ENCODE measurements at places on chromosomes 7 and 10.

GRCh38 chr10:104589871-104590270 is 51.2 kb upstream of the SORCS3 start:
- no peak for ATAC-seq

DNA sequence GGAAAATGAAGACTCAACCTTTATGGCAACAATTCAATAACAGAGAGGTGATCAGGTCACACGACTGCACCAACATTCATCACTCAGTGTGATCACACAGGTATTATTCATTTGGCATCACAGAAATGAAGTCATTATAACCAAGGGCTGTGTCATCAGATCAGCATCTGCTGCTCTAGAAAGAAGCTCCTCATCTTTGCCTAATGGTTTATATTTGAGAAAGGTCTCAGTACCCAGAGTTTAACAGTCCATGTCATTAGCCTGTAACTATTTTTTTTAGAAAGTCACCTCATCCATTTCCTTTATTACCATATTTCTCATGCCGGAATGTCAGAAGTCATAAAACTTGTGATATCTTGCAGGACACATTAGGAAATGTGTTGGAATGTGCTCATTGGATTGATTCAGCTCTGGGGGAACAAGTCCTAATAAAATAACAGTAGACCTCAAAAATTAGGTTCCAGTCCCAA is 45.1 kb upstream of the PRKG1 start:
- ATAC-seq, result no peak

GRCh38 chr10:101297901-101298486 is 56.0 kb upstream of the BTRC start:
- peak; percentile 63 for ATAC-seq

DNA sequence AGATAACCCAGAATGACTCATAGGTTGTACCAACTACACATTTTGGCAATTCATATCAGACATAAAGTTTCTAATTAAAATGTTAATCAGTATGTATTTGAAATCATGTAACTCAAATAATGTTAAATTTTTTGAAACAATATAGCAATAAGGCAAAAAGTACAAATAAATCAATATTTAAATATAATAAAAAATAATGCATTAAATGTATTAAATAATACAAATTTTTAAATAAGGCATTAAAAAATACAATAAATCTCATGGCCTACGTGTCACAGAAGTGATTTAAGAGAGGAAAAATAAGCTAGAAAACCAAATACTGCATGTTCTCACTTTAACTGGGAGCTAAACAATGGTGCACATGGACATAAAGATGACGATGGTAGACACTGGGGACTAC is 9.1 kb downstream of the PON2 start:
- no peak for ATAC-seq

- ATAC-seq, result no peak
These were observed 25.0 kb upstream of the GTF2I start for GRCh38 chr7:74632505-74632904.

- ATAC-seq, result no peak
These were observed 376.0 kb downstream of the TFEC start for GRCh38 chr7:115654384-115655214.

DNA sequence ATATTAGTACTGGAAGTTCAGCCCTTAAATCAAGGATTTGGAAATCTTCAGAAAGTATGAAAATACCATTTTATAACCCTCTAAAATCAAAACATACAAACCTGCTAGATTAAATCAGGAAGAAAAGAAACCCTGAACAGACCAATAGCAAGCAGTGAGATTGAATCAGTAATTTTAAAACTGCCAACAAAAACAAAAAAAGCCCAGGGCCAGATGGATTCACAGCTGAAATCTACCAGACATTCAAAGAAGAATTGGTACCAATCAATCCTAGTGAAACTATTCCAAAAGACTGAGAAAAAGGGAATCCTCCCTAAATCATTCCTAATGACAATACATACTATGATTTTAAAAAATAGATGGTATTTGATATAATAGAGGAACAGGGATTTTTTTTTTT is 70.1 kb downstream of the MCU start:
- no peak for ATAC-seq

- ATAC-seq, result no peak
These were observed 26.3 kb upstream of the COMTD1 start for GRCh38 chr10:75261813-75262705.

GRCh38 chr7:18132811-18133210 is 105.2 kb upstream of the PRPS1L1 start:
- ATAC-seq, result no peak

GRCh38 chr10:128606055-128606454 is 479.8 kb upstream of the MKI67 start:
- no peak for ATAC-seq

DNA sequence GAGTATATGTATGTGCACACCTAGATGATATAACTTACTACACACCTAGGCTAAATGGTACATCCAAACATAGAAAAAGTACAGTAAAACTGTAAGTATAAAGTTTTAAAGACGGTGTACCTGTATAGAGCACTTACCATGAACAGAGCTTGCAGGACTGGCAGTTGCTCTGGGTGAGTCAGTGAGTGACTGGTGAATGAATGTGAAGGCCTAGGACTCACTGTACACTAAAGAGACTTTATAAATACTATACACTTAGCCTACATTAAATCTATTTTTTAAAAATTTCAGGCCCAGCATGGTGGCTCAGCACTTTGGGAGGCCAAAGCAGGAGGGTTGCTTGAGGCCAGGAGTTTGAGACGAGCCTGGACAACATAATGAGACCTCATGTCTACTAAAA is 195.3 kb downstream of the FZD1 start:
- ATAC-seq, result no peak

GRCh38 chr7:87475359-87476178 is at the start of gene ABCB4:
Gene ABCB4, minus strand, starts transcription at chr7:87475680. Its CDS starts 215 bp downstream, at chr7:87475465.
- ATAC-seq, result no peak

Data from activated T-helper 17 cell treated with anti-CD3 and anti-CD28 coated beads, Interleukin-2, amount 50 U/mL, for 72 hours (primary cell).